ENCODE measurements at places on chromosomes 2 and 18.
A peak's percentile ranks its signal among the peaks of the same experiment; 100 is the strongest.

GRCh38 chr2:222433332-222434173 is 9.2 kb downstream of the SGPP2 start:
- no peaks in the 10 kb centered on the region for H3K27me3 ChIP-seq
- peaks cover 9% of the 10 kb centered on the region for H3K4me1 ChIP-seq
- no peak overlapping the region for H3K4me3 ChIP-seq
- no peaks in the 10 kb centered on the region for H3K36me3 ChIP-seq

- H3K4me1 ChIP-seq = peaks cover 23% of the 10 kb centered on the region
- peaks cover 12% of the 10 kb centered on the region for H3K36me3 ChIP-seq
- peak overlapping the region; percentile 96 for H3K27ac ChIP-seq
- peaks cover 6% of the 10 kb centered on the region for H3K27me3 ChIP-seq
Observed at GRCh38 chr2:178449700-178450523, 1.1 kb downstream of the PRKRA start.

GRCh38 chr2:85699325-85699724 is 5.2 kb downstream of the GNLY start:
- H3K36me3 ChIP-seq = no peaks in the 10 kb centered on the region
- peaks cover 9% of the 10 kb centered on the region for H3K4me1 ChIP-seq
- no peak overlapping the region for H3K27ac ChIP-seq
- H3K4me3 ChIP-seq = no peak overlapping the region
- peaks cover 12% of the 10 kb centered on the region for H3K27me3 ChIP-seq

DNA sequence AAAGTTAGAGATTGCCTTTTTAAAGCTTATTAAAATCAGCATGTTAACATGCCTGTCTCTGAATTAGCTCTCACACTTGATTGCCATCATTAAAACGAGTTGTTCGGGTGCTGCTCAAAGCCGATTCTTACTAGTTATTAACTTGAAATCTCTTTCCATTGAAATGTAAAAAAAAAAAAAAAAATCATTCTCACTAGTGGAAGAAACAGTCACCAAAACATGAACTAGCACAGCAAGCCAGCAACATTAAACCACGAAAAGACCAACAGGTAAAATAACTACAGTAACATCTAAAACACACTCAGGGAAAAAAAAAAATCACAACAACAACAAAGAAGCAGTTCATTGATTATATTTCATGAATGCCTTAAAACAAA is 264.5 kb downstream of the MEIS1 start:
- no peak overlapping the region for H3K4me3 ChIP-seq
- peaks cover 6% of the 10 kb centered on the region for H3K27me3 ChIP-seq
- H3K4me1 ChIP-seq = no peaks in the 10 kb centered on the region
- no peak overlapping the region for H3K27ac ChIP-seq
- DNase-seq = no peak
- no peaks in the 10 kb centered on the region for H3K36me3 ChIP-seq

DNA sequence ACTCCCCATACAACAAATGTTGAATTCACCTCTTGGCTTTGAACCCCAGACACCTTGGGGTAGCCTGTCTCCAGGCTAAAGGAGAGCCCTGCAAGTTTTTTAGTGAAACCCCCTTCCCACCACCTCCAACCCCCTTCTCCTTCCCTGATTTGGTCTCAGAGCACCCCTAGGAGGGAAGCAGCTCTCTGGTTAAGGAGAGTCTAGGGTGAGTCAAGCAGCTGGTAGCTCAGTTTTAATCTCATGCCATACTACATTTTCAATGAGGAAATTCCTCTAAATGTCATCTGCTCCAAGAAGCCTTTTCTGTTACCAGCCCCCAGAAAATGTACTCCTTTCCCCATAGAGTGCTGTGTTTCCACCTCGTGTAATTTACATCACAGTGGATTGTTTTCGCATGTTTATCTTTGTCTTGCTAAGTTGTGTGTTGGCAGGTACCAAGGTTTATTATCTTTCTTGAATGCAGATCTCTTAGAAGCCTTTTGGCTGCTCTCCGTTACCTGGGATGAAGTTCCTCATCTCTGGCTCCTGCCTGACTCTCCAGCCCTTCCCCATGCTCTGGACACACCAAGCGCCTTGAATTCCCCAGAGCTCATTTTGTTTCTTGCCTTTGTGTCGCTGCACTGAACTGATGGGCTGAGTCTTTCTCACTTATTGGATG is 82.2 kb downstream of the ASAP2 start:
- DNase-seq = no peak
- H3K27ac ChIP-seq = no peak overlapping the region
- peaks cover 10% of the 10 kb centered on the region for H3K27me3 ChIP-seq

DNA sequence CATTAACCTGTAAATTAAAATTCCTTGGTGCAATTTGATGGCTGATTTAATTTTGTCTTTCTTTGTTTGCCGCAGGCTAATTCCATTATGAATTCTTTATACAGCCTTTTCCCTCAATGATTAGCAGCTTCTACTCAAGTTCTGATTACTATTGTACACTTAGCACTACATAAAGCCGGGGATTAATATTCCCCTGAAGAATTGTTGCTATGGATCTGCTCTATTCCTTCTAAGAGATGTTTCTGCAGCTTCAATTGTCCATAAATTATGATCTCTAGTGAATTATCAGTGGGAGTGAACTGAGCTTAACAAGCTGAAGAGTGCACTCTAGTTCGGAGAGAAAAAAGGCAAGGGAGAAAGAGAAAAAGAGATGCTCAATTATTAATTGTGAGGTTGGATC is 433.7 kb upstream of the SPRED2 start:
- peaks cover 9% of the 10 kb centered on the region for H3K27me3 ChIP-seq
- H3K4me3 ChIP-seq = no peak overlapping the region
- no peak overlapping the region for H3K27ac ChIP-seq
- H3K4me1 ChIP-seq = no peaks in the 10 kb centered on the region
- no peak for DNase-seq

DNA sequence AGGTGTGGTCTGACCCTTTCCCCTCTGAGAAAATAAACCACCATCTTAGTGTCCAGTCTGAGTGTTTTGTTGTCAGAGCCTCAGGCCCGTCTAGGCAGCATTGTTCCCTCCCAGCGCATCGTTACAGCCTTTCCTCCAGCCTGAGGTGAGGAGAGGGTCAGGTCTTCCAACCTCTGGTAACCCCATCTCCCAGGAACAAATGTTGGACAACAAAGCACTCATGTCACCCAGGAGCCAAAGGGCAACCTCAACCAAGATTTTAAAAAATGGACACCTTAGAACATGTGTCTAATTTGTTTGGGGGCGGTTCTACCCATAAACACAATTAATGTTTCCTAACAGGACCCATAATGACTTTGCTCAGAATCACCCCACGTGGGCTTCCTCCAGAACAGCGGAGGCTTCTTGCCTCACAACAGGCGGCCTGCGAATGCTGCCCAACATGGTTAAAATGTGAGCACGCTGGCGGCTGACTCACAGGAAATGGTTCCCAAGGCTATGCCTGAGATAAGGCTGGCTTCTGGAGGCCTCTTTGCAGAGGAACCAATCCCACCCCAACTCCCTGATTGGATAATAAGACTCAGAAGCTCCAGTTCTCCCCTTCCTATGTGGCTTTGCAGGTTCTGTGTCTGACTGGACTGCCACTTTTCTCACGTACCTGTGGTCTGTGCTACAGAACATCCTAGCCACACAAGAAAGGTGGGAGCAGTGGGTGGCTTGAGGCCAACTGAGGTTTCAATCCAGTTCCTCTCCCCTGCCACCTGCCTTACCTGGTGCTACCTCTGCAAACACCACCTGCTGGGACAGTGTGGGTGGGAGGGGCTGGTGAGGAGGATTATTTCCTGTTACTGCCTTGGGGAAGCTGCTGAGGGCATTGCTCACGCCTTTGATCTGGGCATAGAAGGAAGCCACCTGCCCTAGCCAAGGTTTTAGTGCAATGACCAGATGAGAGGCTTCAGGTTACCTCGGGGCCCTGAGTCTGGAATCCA is 108.8 kb downstream of the B3GNT2 start:
- no peak for DNase-seq
- no peaks in the 10 kb centered on the region for H3K36me3 ChIP-seq
- peaks cover 71% of the 10 kb centered on the region for H3K4me1 ChIP-seq
- peak overlapping the region; percentile 12 for H3K4me3 ChIP-seq

Measured in stimulated activated naive B cell treated with anti-CD40 and anti-IgM and Interleukin-4, amounts not matched to agents 10 μg/mL and 1 μg/mL and 100 μg/mL, for 72 hours (primary cell).